ENCODE measurements at places on chromosomes 6 and 20.

- DNase-seq, result peak; percentile 95
These were observed 38.0 kb upstream of the TOP1 start for GRCh38 chr20:40990542-40991120.

DNA sequence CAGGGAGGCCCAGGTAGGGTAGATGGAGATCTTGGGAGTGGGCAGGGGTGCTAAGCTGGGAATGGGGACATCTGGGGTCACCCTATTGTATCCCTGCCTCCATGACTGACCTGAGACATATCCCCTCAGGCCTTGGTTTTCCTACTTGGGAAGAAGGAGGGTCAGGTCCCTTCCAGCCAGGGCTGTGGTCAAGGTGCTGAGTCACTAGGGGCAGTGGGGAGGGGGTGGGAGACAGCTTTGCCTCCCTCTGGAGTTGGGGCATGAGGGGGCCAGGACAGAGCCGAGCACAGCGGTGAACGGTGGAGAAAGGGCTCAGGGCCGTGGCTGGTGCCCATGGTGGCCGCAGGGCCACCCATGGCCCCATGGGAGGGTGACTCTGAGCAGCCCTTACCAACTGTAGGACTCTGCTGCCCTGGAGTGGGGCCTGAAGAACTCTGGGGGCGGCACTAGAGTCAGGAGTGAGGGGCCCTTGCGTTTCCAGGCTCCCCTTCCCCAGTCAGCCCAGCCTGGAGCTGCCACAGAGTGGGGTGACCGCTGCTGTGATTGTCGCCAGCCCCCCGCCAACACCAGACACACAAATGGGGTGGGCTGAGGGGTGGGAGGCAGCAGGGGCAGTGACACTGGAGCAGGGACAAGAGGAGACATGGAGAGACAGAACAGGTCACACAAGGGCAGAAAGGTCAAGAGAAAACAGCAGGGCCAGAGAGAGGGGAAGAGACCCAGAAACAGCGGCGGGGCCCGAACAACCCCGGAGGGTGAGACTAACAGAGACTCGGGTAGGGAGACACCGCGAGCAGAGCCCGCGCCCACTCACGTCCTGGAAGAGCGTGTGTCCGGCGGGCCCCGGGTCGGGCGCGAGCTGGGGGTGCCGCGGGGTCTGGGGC, 576 bp downstream of the NECAB3 start:
- no peak for DNase-seq

DNA sequence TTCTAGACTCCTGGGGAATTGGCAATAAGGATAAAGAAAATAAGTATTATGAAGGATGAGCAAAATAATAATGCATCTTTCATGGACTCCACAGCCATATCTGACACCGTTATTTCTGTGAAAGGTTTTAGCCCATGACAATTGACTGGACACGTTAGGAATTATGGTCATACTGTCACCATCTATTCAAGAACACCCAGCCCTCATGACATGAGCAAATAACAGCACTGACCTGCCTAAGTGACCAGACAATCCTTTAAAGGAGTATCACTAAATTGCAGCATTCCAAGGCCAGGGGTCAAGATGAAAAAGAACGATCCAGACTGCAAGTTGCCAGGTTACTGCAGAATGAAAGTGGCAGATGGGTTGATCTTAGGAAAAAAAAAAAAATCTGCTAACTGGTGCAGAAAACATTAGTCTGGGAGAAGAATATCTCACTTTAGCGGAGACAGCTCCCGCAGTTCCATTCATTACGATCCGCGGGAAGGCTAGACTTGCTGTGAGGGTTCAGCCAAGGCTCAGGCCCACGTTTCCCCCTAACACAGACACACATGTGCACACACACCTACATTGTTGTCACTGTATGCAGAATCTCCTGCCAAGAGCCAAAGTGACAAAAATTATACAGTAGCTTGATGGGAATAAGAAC, 237.7 kb upstream of the AGPAT4 start:
- DNase-seq, result no peak

DNA sequence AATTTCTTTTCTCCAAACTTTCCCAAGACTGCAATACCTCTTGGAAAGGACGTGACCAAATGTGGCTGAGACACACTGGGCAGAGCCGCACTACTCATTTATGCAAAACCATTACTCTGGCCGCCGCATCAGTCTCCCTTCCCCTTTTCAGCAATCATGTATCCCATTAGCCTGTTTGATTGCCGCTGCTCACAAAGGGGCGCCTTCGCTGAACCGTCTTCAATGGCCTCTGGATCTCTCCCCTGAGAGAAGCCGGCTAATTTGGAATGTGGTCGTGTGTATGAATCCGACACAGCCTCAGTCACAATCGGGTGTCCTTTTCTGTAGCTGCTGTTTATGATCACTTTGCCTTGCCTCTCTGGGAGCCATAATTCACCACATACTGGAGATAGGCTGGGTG, 361.1 kb downstream of the ZFAND3 start:
- DNase-seq, result no peak

GRCh38 chr6:119428633-119429032, 79.1 kb upstream of the MAN1A1 start:
- DNase-seq, result no peak
